ENCODE measurements at places on chromosomes 2 and 18. TPM values are rescaled to one million over a fixed set of nuclear protein-coding genes. Genes with fewer than 3 reads are reported as not detected.

GRCh38 chr18:8107426-8107825, 501.8 kb upstream of the RAB12 start:
- no peak for DNase-seq

DNA sequence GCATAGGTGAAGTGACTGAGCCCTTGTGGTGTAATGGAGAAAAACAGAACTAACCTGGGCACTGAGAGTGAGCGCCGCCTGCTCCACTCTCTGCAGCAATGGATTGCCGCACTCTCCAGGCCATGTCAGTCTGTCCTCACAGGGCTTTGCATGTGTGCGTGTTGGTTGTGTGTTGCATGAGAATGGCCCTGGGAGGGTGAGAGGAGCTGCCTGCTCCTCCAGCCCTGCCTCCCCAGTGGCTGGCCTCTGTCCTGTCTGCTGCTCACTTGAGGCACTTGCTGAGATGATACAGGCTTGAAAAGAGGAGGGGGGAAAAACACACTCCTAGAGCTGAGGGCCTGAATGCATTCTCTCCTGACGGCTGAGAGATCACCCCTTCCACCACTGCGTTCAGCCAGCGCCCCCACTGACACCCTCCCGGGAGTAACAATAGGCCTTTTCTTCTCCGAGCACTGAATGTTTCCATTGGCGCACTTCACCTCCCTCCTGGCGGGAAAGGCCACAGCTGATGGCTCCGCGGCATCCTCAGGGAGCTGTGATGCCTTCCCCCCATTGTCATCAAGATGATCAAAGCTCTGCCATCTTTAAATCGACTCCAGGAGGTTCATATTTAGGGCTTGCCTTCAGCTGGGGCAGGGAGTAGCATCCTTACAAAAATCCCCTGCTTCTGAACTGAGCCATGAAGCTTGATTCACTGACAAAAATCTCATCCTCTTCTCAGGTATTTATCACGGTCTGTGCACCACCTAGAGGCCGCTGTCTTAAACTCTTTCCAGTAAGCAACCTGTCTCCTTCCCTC, 49.9 kb upstream of the DAPL1 start:
- DNase-seq = no peak

DNA sequence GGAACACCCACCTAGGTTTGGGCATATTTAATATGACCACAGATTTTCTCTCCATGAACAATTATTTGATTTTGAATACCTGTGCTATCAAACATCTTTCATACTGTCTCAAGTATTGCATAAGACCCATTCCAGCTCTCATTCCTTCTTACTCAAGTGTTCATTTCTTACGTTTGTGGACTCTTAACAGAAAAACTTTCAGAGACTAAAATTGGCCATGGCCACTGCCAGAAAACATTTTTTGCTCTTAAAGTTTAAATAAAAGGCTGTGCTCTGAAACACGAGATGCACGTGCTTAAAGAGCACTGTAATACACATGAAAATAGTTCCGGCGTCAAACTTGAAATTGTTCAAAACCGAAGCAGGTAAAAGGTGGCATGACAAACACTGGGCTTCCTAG, 89.3 kb downstream of the LIMS1 start:
- no peak for DNase-seq

DNA sequence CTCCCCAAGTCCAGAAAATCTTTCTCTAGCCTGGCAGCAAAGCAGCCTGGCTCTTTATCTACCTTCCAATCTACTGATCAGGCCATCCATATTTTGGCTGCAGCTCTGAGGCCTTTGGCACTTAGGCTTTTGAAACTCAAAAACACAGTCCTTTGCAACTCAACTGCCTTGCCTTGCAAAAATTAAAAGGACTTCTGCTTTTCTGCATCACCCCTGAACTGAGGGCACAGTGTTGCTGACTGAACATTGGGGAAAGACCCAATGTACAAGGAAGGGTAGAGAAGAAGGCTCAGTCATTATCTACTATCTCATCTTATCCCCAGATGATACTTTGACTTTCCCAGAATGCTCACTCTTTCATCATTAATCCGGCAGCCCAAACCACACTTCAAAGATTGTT, 625.5 kb downstream of the ARHGAP15 start:
- no peak for DNase-seq

DNA sequence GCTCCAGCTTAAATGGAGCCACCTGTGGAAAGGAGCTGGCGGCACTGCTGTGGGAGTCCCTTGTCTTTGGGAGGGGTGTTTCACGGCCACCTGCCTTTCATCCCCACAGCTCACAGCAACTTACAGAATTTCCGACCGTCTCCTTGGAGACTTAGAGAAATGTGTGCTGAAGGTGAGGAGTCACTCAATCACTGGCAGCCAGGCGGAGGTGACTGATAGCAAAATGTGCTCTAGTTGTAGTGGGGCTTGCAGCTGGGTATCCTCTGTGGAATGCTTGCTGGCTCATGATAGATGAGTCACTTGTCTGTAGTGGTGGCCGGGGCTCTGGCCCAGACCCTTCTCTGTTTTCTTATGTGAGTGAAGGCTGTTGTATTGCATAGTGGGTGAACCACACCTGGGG, 110.7 kb downstream of the SH3RF3 start:
- no peak for DNase-seq

DNA sequence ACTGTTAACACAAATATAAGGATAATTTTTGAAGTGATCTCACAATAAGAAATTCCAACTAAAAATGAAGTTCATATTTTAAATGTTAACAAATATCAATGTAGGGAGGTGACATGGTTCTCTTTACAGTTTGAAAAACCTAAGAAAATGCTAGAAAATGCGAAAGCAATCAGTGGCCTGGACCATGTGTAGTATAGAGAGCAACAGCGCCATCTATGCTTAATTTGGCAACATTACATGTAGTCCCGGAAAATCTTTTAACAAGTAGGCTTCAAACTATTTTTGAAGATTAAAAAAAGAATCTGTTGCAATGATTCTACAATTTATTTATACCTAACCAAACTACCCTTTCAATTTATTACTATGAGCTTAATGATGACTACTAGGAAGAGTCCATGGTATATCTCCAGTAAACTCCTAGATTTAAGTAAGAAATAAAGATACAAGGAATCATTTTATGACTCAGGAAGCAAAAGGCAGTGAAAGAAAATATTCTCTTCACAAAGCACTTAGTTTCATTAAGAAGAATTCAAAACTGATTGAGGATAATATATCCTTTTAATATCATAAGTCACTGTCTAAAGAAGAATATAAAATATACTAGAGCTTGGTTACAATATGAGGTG, 33.3 kb downstream of the NDUFA10 start:
- no peak for DNase-seq

GRCh38 chr2:234559609-234560008, 62.7 kb upstream of the ARL4C start:
- no peak for DNase-seq

DNA sequence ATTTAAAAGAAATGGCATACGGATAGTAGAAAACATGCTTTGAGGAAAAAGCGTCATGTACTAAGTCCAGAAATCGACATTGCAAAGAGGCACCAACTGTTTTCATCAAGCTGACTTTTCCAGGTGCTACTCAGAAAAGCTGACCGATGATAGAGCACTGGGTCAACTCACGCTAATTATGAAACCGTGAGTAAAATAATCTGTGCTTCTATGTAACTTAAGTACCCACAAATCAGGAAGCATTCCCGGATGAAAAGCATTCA, 353 bp upstream of the NUP35 start:
- no peak for DNase-seq

Gene CXCR2
- total RNA-seq = 0.79 TPM

Gene COL6A3
- 50.3 TPM for total RNA-seq

Gene ROCK2
- total RNA-seq = 57.9 TPM

Gene HOXD12
- total RNA-seq = not detected

Gene ELOA2
- not detected for total RNA-seq

Gene RNU2-63P
- total RNA-seq = not detected

Gene RESP18
- not detected for total RNA-seq

Gene MTCL1
- 11.7 TPM for total RNA-seq

Gene PSD4
- total RNA-seq = 57.9 TPM

Gene MREG
- total RNA-seq = 20.3 TPM

Gene MALL
- total RNA-seq = 40.9 TPM

Data from upper lobe of left lung (tissue), 6 donors.